ENCODE measurements at places on chromosomes 5 and 9.

DNA sequence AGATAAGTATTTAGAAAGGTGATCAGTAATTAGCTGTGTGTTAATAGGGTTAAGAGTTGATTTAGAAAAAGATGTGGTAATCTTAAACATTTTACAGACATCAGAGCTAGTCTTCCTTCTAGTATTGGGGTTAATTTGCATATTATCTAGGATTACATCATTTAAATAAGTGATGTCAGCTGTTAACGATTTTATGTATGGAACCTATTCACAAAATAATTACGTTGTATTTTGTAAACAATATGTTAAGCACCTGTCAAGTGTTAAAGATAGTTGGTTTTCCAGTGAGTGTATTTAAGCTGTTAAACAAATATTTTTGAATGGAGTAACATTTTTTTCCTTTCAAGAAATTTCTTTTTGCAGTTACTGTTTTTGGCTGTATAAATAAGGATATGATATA, 2.2 kb downstream of the DCP2 start:
- DNase-seq, result no peak

DNA sequence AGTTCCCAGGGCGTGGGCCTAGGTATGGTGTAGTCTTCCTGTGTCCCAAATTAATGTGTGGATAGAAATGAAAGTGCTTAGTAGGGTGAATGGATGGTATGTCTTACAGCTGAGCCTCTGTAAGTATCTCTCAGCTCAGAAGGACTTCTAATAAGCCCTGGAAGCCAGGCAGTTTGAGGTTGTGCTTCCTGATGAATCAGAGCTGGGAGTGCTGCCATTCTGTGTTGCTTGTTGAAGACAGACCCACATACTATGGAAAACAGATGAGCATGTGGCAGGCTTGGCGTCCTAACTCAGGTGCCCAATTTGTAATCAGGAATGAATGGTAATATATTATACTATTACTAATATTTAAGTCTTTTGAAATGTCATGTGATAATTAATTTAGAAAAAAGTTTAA, 69.8 kb downstream of the CMYA5 start:
- no peak for DNase-seq

DNA sequence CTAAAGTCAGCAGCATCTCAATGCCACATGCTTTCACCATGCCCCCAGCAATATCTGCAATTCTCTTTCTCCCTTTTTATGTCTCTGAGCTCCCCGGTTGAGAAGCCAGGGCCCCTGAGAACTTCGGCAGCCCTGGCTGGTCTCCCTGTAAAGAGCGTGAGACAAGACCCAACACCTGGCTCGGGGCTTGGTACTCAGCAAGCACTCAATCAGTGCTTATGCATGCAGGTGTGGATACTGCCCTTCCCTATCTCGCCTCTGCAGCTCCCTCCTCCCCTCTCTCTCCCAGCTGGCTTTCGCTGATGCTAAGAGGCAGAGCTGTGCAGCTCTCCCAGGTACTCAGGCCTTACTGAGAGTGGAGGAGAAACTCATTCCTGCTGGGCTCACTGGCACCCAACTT, 41.7 kb upstream of the AKNA start:
- DNase-seq, result no peak

- DNase-seq, result no peak
Observed at GRCh38 chr5:61790678-61791077, 458.6 kb downstream of the ZSWIM6 start.

DNA sequence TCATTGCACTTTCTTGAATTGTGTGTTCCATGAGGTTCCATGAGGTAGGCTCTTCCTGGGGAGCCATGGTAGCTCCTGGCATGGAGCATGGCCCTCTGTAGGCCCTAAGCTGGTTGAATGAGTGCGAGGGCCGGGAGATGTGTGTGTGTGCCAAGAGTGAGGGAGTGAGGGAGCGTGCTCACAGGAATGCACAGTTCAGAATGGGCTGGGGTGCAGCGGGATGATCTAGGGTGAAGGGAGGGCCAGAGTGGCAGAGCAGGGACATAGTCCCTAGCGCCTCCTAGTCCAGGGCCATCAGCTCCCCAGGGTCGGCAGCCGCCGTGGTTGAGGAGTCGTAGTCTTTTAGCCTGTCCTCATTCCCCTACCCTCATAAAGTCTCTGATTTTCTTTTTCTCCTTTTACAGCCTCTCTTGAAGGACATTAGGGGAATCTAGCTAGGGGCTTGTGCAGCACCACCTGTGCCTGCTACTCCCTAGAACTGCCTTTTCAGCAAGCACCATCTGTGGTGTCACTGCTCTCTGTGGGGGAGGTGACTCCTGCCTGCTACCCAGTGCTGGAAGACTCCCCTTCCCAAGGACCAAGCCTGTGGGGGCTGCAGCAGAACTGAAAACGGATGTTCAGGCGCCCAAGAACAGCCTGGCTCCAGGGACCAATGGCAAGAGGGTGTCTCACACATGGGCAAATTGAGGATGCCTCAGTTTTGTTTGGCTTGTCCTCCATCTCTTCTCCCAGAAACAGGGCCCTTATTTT, 65.3 kb upstream of the PPARGC1B start:
- no peak for DNase-seq

GRCh38 chr9:13165236-13165945, 114.1 kb downstream of the MPDZ start:
- DNase-seq, result no peak

- no peak for DNase-seq
Observed at GRCh38 chr5:132458651-132459030, 31.9 kb downstream of the IRF1 start.

GRCh38 chr5:139091439-139092156, 106.6 kb downstream of the SIL1 start:
- DNase-seq, result no peak

GRCh38 chr9:122005597-122005996, 87.5 kb downstream of the TTLL11 start:
- DNase-seq, result no peak

DNA sequence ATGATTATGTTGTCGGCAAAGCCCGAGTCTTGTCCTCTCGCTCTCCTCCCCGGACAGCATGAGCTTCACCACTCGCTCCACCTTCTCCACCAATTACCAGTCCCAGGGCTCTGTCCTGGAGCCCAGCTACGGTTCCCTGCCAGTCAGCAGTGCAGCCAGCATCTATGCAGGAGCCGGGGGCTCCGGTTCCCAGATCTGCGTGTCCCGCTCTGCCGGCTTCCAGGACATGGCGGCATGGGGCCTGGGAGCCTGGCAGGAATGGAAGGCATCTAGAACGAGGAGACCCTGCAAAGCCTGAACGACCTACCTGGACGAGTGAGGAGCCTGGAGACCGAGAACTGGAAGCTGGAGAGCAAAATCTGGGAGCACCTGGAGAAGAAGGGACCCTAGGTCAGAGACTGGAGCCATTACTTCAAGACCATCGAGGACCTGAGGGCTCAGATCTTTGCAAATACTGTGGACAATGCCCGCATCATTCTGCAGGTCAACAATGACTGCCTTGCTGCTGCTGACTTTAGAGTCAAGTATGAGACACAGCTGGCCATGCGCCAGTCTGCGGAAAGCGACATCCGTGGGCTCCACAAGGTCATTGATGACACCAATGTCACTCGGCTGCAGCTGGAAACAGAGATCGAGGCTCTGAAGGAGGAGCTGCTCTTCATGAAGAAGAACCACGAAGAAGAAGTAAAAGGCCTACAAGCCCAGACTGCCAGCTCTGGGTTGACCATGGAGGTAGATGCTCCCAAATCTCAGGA, 101.3 kb upstream of the MAN2A1 start:
- no peak for DNase-seq

- no peak for DNase-seq
Observed at GRCh38 chr9:114769624-114770023, 36.2 kb downstream of the TNFSF15 start.
